Adrenal gland (tissue), 19 donors: ENCODE measurements at places on chromosomes 3 and 15. TPM values are rescaled to one million over a fixed set of nuclear protein-coding genes. Genes with fewer than 3 reads are reported as not detected.

The MST1R gene
- total RNA-seq: 0.40 TPM

The HRG gene
- not detected for total RNA-seq

The TIPIN gene
- 6.7 TPM for total RNA-seq

The ECE2 gene
- not detected for total RNA-seq

The P2RY14 gene
- total RNA-seq: 0.85 TPM

The SGO1 gene
- total RNA-seq: 0.41 TPM

The CHSY1 gene
- total RNA-seq: 38.7 TPM

The MYO5C gene
- 10.7 TPM for total RNA-seq

The ROPN1 gene
- not detected for total RNA-seq
